ENCODE measurements at places on chromosomes 3 and 15. TPM values are rescaled to one million over a fixed set of nuclear protein-coding genes. Genes with fewer than 3 reads are reported as not detected.

- DNase-seq = no peak
These were observed 75.2 kb downstream of the NEO1 start for GRCh38 chr15:73127302-73127936.

GRCh38 chr3:23938688-23939087 lies 6.4 kb upstream of the NR1D2 start:
- no peak for DNase-seq

- no peak for DNase-seq
These were observed 64.2 kb upstream of the POLG start for GRCh38 chr15:89398896-89399237.

GRCh38 chr15:65298731-65299130 lies 2.9 kb downstream of the RNU5A-1 start:
- DNase-seq = no peak

DNA sequence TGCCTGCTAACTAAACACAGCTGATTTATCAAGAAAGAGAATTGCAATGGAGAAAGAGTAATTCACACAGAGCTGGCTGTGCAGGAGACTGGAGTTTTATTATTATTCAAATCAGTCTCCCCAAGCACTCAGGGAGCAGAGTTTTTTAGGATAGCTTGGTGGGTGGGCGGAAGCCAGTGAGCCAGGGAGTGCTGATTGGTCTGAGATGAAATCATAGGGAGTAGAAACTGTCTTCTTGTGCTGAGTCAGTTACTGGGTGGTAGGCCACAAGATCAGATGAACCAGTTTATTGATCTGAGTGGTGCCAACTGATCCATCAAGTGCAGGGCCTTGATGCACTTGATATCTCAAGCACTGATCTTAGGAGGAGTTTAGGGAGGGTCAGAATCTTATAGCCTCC lies 891.9 kb upstream of the CADM2 start:
- DNase-seq = no peak

DNA sequence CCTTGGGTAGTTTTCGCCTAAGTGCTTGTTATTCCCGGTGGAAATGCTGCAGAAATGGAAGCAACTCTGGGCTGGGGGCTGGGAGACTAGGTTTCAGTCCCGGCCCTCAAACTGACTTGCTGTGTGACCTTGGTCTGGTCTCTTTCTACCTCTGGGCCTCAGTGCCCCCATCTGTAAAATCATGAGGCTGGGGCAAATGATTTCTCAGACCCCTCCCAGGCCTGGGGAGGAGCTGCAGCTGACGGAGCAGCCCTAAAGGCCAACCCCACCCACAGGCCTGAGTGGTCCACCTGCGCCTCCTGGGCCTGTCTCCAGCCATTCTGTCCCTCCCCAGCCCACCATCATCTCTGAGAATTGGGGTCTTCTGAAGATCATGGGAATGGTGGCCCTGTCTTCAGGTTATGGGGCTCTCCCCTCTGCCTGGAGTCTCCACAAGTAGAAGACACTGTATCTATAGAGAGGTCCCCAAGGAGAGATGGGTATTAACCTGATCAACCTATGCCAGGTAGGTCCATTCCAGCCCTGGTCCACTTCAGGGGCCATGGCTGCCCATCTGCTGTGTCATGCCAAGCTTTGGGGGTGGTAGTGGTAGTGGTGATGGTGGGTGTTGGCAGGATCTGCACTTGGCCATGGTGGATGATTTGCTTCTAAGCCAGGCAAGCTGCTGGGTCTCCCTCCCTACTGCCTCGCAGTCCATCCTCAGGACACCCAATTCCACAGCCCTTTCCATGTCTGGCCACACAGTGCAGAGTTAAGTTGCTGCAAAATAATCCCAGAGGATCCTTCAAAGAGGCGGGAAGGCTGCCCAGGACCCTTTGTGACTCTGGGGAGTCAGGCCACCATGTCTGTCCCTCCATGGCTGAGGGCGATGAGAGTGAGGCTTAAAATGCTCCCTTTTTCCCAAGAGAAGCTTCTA lies 46.0 kb downstream of the ITGA11 start:
- DNase-seq = no peak

DNA sequence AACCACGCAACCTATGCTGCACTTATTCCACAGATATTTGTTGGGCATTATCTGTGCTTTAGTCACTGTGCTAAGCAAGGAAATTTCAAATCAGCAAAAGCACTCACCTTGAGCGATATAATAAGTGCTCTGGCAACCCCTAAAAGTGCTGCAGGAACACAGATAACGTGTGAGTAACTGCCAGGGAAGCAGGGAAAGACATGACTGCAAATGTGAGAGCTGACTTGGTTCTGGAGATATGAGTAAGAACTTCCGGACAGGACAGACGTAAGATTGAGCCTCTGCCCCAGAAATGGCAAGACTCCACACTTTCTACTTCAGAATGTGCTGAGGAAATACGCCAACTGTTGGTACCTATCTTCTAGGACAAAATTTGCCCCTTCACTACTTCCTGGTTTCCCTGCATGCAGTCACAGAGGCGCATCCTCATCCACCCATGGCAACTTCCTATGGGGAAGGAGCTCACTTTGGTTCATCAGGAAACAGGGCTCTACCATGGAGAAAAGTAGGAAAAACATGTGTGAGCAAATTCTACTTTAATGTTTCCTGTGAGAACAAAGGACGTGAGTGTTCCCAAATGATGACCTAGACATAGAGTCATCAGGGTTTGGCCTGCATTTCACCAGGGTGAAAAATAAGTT lies 41.7 kb downstream of the AQP9 start:
- DNase-seq = no peak

DNA sequence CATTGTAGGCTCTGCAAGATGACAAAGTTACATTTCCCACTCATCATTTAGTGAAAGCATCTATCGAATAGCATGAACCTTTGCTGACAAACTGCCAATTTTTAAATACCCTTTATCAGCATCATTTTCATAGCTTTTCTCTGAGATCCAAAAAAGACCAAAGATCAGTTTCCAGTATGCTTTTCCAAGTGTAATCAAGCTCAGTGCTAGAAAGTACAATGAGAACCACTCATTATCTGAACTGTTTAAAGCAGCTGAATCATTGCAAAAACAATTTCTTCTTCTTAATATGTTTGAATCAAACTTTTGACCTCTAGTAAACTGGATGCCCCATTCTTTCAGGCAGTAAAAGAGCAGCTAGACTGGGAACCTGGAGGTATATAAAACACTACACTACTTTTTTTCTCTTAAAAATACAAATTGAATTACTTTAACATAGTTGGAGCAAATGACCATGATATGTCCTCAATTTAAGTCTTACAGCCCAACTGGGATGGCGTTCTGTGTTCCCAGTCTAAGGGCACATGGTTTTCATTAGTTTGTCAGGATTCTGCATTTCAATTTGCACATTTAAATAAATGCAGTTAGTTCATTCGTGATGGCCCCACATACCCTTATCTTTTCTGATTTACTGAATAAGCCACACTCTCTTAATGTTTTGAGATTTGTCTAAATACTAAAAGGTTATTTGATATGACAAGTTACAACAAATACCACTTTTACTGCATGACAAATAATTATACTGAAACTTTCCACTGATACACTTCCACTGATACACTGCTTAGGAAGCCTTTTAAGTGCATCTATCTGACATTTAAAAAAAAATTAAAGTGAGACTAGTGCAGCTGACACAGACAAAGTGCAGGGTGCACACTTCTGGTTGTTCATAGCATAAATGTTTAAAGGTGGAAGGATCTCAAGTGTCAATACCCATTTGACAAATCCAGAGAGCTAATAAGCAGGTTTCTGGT lies 146.0 kb upstream of the FRMD4B start:
- no peak for DNase-seq

GRCh38 chr3:77186319-77186718 lies 146.4 kb downstream of the ROBO2 start:
- no peak for DNase-seq

GRCh38 chr3:130850044-130850797 lies 43.7 kb upstream of the ATP2C1 start:
- DNase-seq = no peak

DNA sequence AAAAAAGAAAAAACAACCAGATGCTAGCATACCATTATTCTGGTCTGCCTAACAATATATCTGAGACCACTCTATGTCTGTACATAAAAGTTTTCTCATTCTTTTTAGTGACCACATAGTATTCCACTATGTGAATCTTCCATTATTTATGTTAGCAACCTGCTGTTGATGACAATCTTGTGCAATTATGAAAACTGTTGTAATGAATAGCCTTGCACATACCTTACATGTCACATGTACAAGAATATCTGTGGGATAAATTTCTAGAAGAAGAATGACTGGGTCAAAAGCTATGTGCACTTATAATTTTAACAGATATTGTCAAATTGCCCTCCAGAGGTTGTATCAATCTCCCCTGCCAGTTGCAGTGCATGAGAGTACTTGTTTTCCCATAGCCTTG lies 62.5 kb downstream of the ARHGAP31 start:
- DNase-seq = peak; percentile 28

Gene PLCH1
- not detected for total RNA-seq

Gene CLSTN2
- not detected for total RNA-seq

Gene PPM1L
- 1.1 TPM for total RNA-seq

Gene ROPN1
- total RNA-seq = not detected

Gene IMPG2
- 0.06 TPM for total RNA-seq
